Mesothelial cell of epicardium (in vitro differentiated cells): ENCODE measurements at places on chromosomes 2 and 18.

GRCh38 chr2:2324119-2324518 is 7.0 kb downstream of the MYT1L start:
- DNase-seq, result no peak

DNA sequence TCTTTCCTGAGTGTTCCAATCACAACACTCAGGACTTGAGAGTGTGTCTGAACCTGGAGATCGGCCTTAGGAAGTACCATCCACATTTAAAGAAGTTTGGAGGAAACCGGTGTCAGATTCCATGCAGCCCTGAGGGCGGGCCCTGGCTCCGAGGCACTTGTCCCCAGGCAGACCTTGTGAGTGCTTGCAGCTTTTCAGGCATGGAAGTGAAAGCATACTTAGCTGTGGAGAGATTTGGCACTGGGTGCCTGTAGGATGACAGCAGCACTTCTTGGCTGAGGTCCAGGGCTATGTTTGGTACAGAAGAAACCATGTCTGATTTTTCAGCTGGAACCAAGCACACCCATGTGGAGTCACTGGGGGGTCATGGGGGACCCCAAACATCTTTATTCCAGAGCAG is 230.8 kb downstream of the SEPTIN10 start:
- no peak for DNase-seq

DNA sequence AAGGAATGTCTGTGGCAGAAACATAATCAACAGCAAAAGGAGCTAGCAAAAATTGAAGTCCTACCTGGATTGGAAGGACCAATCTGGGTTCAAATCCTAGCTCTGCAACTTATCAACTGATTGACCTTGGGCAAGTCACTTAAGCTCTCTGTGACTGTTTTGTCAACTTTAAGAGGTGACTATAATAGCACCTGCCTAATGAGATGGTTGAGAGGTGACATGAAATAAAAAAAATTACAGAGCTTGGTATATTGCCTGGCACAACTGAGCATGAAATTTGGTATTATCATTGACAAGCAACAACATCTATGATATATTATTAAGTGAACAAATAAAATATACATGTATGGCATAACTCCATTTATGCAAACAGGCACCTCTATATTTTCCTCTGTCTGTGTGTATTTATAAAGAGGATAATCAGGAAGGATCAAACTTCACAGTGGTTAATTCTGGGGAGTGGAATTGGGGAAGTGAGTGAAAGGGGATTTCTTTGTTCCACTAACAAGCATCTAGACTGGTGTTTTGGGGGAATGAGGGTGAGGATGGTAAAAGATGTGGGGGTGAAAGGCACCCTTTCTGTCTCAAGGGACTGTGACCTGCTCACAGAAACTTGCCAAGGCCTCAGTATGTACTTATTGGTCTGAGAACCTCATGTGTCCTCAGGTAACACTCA is 132.8 kb upstream of the SERTAD2 start:
- DNase-seq, result no peak

GRCh38 chr2:209907746-209908145 is 94.7 kb upstream of the RPE start:
- DNase-seq, result no peak

DNA sequence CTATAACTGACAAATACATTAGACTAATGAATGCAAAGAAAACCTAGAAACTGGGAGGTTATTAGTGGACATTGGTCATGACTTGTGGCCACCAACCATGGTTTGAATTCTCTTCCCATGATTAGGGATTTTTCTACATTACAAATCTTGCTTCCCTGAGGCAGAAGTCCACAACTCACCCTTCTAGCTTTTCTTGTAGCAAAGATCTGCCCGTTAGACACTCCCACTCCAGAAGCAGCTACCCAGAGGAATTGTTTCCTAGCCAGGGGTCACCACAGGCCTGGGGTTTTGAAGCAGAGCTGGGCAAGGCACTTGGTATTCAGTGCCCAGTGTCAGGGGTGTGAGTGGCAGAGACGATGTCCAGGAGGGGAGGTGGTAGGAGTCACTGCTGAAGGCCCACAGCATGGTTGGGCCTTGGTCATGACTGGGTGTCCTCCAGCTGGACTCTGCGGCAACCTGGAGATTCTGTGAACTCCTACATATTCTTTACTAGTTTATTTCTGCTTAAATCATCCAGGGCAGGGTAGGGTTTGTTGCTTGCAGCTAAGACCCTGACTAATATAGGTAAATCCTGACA is 54.9 kb downstream of the ACTR2 start:
- no peak for DNase-seq

- no peak for DNase-seq
Observed at GRCh38 chr2:209577376-209578357, 153.8 kb downstream of the MAP2 start.
